NT2/D1 (cell line): ENCODE measurements at places on chromosomes 12 and 14.

- no peak for DNase-seq
Measured at GRCh38 chr12:92566448-92567019, 136.3 kb upstream of the PLEKHG7 start.

GRCh38 chr14:98926146-98926545, 345.9 kb downstream of the BCL11B start:
- no peak for DNase-seq

- no peak for DNase-seq
Measured at GRCh38 chr12:104578453-104578852, 121.7 kb downstream of the CHST11 start.

GRCh38 chr12:13179211-13180074, 17.1 kb upstream of the EMP1 start:
- peak; percentile 66 for DNase-seq

GRCh38 chr14:44529026-44529425, 21.9 kb upstream of the FSCB start:
- DNase-seq = no peak

- peak; percentile 47 for DNase-seq
Measured at GRCh38 chr14:104137297-104138097, 890 bp upstream of the KIF26A start.

DNA sequence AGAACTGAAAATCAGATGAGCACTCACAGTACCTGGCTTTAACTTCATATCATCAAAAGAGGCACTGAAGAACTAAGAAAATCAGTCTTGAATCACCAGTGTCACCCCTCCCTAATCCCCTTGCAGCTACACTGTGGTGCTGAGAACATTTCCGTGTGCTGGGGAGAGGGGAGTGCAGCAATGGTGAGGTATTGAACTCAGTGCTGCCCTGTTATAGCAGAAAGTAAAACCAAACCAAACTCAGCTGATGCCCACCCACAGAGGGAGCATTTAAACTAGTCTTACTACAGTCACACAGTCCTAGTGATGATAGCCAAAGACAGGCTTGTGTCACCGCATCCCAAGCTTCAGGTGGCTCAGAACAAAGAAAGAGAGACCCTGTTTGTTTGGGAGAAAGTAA, 122.1 kb downstream of the CPNE8 start:
- no peak for DNase-seq
